Renal cortex interstitium (tissue), 15 donors: ENCODE measurements at places on chromosomes 5 and 9. TPM values are rescaled to one million over a fixed set of nuclear protein-coding genes. Genes with fewer than 3 reads are reported as not detected.
A peak's percentile ranks its signal among the peaks of the same experiment; 100 is the strongest.

Gene CAMK2A
- polyA plus RNA-seq, result 3.8 TPM

Gene CDC20B
- polyA plus RNA-seq, result 0.77 TPM

Gene HRCT1
- polyA plus RNA-seq, result 0.47 TPM

Gene WDR38
- polyA plus RNA-seq, result 0.30 TPM

Gene NRARP
- polyA plus RNA-seq, result 6.8 TPM

Gene PALM2AKAP2
- polyA plus RNA-seq, result 8.9 TPM

Gene HAPLN1
- 7.3 TPM for polyA plus RNA-seq

Gene PCDHB15
- 13.2 TPM for polyA plus RNA-seq

Gene KIAA0825
- 4.6 TPM for polyA plus RNA-seq

Gene HTR4
- 0.07 TPM for polyA plus RNA-seq

Gene TLR4
- polyA plus RNA-seq, result 9.0 TPM

Gene ADCY2
- polyA plus RNA-seq, result 6.3 TPM

Gene SOHLH1
- polyA plus RNA-seq, result not detected

DNA sequence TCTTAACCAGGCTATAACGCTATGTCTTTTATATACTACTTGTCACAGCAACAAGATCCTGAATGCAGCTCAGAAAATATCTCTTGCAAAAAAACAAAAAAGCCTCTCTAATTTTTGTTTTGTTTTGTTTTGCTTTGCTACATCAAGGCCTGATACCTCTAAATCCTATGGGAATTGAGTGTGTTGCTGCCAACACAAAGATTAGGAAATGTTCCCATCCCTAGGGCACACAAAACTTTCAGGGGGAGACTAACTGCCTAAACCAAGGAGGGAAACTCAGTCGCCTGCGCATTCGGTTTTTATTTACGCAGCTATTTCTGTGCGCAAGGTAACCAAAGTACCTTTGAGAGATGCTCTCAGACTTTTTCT lies 1.7 kb downstream of the SSBP2 start:
- peak; percentile 6 for DNase-seq

GRCh38 chr5:82676661-82677060 lies 398.5 kb upstream of the RPS23 start:
- DNase-seq, result no peak

- DNase-seq, result no peak
Measured at GRCh38 chr5:15669826-15670225, 169.8 kb downstream of the FBXL7 start.

DNA sequence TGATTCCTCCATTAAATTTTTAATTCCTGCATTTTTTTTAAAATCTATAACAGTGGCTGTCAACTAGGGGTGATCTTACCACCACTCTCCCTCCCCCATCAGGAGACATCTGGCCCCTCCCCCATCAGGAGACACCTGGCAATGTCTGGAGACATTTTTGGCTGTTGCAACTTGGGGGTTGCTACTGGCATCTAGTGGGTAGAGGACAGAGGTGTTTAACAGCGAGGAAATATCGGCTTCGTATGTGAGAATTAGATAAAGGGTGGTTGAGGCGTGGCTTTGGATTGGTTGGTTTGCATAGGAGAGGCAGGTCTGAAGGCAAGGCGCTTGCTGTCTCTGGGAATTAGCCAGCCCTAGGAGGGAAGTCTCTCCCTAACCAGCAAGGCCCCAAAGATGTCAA lies 10.5 kb downstream of the CDHR2 start:
- no peak for DNase-seq

- DNase-seq, result no peak
Measured at GRCh38 chr5:156947925-156948324, 15.1 kb downstream of the TIMD4 start.

DNA sequence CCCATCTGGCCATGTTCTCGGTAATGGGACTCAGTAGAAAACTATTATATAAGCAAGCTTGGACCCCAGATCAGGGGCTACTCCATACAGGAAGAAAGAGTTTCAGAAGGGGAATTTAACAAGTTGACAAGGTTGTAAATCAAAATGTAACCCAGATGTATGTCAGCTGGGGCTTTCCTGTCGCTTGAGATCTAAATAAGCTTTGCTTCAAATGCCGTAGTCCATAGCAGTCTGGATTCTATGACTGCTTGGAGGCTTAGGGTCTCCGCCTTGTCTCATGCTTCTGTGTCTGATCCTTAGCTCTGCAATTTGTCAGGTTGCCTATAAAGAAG lies 70.4 kb downstream of the TEX10 start:
- DNase-seq, result no peak

DNA sequence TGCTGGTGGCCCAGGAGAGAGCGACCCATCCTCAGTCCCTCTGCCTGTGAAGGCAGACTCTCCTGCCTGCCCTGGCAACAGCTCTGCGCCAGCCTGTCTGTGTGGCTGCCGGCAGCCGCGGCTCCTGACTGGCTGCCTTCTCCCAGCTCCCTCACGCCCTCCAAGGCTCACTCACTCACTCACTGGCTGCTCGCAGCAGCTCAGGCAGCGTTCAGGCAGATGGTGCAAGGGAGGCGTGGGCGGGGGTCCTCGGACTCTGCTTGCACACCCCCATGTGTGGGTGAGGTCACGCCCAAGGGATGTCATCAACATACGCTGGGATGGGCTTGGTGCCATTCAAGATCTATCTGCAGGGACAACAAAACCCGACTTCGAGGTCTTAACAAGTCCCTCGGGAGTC lies 66.7 kb downstream of the DAB2IP start:
- peak; percentile 41 for DNase-seq

DNA sequence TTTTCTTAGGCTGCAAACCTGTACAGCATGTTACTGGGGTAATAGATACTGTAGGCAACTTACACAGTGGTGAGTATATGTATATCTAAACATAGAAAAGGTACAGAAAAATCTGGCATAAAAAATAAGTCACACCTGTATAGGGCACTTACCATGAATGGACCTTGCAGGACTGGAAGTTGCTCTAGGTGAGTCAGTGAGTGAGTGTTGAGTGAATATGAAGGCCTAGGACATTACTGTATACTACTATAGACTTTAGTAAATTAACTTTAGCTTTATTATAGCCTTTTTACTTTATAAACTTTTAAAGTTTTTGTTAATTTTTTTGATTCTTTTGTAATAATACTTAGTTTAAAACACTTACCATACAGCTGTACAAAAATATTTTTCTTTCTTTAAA lies 51.3 kb downstream of the DENND4C start:
- no peak for DNase-seq

- DNase-seq, result no peak
Measured at GRCh38 chr5:138372225-138372624, 19.7 kb downstream of the KDM3B start.

DNA sequence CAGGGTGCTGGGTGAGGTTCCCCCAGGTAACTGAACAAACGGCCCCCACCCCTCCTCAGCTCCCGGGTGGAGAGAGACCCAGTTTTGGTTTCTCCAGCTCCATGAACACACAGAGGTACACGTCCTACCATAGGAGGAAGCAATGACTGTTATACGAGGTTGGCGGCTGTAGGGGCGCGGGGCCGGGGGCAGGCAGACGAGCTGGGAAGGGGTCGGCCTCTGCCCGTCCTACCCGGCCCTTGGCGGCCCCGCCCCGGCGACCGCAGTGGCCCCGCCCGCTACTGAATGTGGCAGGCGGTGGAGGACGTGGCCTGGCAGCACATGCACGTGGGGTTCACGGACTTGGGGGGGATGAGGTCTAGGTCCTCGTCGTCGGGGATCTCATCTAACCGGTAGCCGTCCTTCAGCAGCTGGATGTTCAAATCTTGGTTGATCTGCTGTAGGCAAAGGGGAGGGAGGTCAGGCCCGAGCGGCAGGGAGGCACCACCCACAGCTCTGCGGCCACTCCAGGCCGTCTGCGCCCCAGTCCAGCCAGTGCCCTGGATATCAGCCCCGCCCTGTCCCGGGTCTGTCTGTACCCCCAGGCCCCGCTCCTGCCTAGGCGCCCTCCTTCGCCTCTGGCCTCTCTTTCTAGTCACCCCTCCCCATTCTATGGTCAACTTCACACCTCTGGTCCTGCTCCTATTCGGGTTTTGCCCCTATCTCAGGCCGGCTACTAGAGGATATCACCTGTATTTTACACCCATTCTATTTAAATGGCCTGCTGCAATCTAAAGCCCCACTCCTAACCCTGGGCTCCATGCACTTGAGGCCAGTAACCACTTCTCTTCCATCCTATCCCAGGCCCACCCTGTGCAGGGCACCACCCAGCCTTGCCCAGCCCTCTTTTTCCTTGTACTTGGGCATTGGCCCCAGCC lies 24.2 kb upstream of the MYORG start:
- DNase-seq, result no peak

DNA sequence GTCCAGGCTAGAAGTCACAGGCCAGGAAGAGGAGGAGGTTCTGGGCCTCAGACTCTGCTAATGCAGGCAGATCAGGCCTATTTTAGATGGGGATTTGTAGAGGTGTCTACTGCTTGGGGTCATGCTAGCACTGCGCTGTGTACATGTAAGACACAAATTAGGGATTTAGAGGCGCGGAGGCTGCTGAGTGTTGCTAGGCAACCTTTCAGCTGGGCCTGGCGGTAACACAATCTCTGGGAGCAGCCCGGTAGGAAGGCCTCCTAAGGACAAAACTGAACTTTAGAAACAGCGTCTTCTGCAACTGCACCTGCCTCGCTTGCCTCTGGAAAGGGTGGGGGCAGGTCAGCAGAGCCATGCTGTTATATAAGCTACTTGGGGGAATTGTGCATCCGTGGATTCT lies 147.9 kb downstream of the MACROH2A1 start:
- no peak for DNase-seq

- no peak for DNase-seq
Measured at GRCh38 chr5:127595484-127596368, 53.2 kb upstream of the CTXN3 start.

DNA sequence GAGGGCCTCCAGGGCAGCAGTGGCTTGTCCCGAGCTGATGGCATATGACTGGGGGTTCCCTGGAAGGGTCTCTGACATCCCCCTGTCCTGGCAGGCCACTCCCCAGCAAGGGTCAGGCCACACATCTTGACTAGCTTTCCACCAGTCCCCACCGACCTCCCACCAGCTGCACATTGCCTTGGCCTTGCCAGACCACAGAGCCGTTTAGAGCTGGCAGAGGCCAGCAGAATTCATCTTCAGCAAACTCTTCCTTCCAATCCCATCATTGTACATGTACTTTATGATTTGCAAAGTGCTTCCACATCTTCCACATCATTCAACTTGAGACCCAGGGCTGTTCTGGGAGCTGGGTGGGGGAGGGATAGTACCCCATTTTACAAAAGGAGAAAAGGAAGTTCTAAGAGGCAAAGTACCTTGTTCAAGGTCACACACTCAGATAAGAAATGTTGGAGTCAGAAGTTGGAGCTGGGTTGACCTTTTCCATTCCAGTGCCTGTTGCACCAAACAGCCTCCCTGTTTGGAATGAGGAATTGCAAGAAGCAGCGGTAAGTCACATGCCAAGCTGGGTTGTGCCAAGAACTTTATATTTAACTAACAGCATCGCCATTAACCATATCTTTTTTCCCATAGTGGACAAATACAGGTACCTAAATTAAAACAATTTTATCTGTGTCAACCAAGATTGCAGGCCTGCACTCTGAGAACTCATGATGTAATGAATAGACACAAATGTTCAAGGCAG lies 25.8 kb upstream of the COL15A1 start:
- DNase-seq, result no peak

GRCh38 chr5:132979367-132979940 lies 16.0 kb upstream of the AFF4 start:
- no peak for DNase-seq

GRCh38 chr5:11715461-11716196 lies 188.6 kb downstream of the CTNND2 start:
- DNase-seq, result no peak

- no peak for DNase-seq
Measured at GRCh38 chr9:116027951-116028350, 125.6 kb upstream of the PAPPA start.

DNA sequence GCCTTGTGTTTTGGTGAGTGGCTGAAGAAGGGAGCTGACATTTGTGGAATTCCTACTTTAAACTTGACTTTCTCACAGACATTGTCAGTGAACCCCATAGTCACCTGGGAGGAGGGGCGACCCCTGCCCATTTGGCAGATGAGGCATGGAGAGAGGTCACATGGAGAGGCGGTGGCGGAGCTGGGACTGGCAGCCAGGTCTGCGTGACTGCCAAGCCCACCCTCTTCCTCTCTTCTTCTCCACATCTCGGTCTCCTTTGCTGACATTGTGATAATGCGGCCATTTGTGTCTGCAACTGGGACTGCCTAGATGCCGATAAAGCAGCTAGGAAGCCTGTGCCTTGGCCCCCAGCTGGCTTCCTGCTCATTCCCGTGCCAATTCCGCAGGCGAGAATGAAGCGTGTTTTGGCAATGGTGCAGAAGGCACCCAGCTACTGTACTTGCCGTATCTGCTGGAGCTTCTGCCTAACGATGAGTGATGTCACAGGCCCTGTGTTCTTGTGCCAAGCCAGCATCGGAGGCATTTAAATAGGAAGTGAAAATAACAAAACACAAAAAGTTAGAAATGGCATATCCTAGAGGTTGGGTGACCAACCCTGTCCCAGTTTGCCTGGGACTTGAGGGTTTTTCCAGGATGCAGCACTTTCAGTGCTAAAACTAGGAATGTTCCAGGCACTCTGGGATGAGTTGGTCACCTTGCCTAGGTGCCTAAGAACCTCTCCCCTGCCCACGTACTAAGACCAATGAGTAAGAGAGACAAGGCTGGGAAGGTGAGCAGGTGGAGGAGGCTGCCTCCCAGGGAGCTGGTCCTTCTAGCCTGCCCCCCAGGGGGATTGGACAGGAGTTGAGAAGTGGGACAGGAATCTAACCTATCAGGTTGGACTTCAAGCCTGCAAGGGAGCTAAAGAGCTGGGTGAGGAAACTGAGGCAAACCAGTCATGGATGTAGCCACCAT lies 23.6 kb downstream of the OLFML2A start:
- no peak for DNase-seq

GRCh38 chr9:134704498-134704897 lies 62.9 kb downstream of the COL5A1 start:
- no peak for DNase-seq

DNA sequence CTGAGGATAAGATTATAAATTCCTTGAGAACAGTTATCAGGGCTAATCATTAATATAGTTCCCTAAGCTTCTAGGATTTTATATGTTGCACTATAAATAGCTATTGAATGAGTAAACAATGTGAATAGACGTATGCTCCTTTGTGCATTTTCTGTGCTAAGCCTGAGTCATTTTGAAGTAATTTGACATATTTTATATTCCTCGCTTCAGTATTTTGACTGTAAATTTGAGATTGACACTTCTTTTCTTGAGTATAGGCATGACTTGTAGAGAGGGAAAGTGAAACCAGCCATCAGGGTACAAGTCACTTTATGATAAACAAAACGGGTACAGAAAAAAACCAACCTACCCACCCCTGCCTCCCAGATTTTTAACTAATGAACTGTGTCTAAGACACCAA lies 367.7 kb upstream of the PRR16 start:
- no peak for DNase-seq

GRCh38 chr9:134024214-134024792 lies 978 bp upstream of the BRD3OS start:
- no peak for DNase-seq

DNA sequence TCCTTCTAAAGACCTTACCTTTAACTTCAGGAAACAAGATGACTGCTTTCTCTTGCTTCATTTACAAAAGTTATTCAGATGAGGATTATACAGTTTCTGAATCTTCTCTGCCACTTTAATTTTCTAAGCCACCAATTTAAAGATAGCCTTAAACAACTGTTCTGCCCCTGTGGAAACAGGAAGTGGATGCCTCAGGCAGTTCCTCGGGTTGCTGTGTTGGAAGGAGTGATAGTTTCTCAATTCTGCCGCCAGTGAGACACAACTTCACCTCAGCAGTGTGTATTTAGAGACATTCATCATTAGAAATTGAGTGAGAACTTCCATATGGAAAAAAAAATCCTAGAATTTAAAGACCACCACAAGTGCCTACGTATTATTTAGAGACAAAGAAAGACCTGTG lies 475.1 kb upstream of the WWC1 start:
- DNase-seq, result no peak
